ENCODE measurements at places on chromosomes 11 and 22.

DNA sequence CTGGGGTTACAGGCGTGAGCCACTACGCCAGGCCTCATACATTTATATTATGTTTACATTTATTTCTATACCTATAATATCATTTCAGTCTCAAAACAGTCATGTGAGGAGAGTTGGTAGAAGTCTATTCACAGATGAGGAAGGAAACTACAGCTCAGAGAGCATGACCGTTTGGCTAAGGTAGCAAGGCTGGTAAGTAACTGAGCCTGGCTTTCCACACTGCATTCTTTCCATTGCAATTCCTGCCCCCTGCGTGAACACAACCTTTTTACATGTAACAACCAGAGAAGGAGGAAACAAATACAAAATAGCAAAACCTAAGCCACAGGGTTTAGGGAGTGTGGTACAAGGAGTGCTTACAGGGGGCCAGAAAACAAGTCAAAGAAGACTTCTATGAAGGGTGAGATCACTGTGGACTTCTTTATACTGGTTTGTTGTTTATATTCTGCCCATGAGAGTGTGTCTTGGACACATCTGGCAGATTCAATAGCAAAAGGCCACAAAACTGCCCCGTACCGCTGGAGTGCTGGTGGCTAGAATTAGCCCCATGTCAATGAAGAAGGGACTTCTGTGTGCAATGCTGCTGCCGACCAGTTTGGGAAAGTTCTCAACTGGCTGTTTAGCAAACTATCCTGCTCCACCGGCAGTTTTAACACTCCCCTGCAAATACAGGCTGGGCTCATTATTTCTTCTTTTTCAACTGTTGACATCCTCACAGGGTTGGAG, 19.0 kb downstream of the MICAL3 start:
- no peak for DNase-seq

GRCh38 chr11:88704485-88704884, 361.3 kb downstream of the GRM5 start:
- DNase-seq: no peak

DNA sequence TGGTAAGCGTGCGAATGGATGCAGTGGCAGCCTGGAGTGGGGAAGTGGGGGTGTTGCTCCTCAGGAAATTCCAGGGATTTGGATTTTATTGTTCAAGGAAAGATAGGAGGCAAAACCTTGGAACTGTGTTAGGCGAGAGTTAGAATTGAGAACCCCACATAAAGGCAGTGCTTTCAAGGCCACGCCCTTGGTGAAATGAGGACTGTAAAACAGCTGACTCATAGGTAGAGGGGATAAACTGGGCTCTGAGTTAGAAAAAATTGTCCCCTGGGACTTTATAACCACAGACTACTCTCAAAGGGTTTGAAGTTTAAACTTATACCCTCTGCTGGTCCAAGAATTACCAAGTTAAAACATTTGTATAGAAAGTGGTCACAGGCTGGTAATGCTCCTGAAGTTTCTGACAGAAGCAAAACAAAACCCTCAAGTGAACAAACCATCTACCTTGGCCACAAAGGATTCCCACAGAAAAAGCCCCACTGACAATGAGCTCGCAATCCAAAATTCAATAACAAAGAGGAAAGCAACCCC, 250.3 kb upstream of the TBCEL start:
- DNase-seq: no peak

DNA sequence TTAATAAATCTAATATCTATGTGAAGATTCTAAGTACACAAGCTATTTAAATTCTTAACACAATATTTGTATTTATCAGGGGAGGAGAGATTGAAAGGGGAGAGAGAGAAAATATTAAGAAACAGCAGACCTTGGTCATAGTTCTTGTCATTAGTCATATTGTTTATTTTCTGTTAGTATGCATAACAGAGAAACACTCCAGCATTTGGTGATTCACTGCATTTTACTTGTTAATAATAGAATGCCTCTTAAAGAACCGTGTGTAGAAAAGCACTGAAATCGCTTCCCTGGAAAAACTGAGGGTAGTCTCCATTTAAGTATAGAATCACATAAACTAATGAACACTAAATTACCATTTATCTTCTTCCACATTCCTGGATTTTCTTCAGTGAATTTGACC, 122.7 kb upstream of the TRPC6 start:
- no peak for DNase-seq

GRCh38 chr11:14359501-14360031, 583 bp upstream of the RRAS2 start:
- no peak for DNase-seq

- no peak for DNase-seq
Measured at GRCh38 chr11:107856981-107857517, 1.5 kb downstream of the SLC35F2 start.

DNA sequence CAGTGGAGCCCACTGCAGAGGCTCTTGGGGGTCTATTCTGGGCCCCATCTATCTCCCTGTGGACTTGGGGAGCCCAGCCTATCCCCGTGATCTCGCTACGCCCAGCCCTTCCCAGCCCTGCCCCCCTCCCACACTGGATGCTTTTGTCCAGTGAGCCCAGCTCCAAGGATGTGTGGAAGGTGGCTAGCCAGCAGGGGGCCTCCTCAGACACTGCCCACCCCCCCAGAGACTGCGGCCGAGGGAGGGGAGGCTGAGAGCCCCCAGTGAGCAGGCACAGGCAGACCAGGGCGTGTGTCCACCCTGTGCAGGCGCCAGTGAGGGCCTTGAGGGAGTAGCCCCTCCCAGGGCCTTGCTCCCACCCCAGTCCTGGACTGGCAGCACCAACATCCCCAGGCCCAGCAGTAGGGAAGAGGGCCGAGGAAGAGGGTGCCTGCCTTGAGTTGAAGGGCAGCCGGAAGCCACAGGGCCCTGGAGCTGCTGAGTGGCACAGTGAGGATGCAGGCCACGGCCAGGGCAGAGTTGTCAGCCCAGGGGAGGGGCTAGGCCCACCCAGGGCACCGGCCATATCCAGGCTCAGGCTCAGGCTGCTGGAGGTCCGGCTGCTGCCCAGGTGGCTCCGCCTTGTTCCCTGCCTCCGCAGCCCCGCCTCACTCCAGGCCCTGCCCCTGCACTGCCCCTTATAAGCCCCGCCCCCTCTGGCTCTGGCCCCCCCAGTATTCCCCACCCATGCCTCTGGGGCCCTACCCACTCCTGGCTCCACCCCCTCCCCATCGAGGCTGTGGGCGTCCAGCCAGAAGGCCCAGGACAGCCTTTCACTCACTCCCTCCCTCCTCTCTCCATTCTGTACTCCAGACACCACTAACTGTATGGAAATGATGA, 28.0 kb downstream of the MOB2 start:
- DNase-seq: no peak

DNA sequence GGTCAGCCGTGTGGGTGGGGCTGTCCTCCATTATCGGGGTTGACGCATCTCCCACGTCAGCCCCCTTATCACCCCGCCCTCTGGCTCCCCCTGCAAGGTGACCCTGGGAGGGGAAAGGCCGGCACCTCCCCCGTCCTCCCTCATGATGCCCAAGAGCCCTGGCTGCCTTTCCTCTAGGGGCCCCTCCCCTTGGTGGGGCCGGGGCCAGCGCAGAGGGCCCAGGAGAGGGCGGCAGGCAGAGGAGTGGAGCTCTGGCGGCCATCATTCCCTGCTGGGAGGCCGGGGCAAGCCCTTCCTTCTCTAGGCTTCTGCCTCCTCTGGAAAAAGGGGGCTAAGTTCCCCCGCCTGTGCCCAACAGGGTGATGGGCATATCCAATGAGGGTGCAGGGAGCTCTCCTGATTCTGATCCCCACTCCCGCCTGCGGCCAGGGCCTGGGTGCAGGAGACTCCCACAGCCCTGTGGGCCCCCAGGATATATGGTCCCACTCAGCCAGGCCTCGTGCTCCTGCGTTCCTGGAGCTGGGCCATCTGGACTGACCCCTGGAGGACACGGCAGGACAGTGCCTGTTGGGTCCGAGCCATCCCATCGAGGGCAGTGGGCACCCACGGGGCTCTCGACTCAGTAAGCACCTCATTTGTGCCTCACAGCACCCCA, 12.3 kb downstream of the MYRF start:
- no peak for DNase-seq

DNA sequence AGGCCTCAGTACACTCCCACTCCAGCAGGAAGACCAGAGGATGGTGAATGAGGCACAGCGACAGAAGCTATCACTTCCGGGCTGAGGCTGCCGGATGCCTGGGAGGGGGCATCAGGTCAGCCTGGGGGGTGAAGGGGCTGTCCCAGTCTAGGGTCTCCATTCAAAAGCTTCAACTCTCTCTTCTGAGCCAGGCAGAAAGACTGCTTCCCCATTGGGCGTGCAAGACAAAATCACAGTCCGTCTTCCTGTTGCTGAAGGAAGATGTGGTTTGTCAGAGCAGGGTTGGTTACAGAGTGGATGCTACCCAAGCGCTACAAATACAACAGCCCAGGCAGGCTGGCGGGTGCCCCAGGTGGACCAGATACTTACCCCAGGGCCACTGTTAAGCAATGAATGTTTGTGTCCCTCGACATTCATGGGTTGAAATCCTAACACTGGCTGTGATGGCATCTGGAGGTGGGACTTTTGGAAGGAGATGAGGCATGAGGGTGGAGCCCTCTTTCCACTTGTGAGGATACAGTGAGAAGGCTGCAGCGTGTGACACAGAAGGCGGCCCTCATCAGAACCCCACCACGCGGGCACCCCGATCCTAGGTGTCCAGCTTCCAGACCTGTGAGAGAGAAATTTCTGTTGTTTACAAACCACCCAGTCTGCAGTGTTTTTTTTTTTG, 12.0 kb downstream of the UPK3A start:
- DNase-seq: no peak

GRCh38 chr11:88534185-88534584, 196.6 kb upstream of the CTSC start:
- no peak for DNase-seq

- DNase-seq: peak; percentile 39
Measured at GRCh38 chr22:36277482-36278291, 24.8 kb downstream of the APOL1 start.

- DNase-seq: no peak
Measured at GRCh38 chr22:24554313-24555164, at the start of gene GUCD1. GUCD1 (minus strand) TSS chr22:24555138; CDS start chr22:24554991, 147 bp downstream.

Data from activated naive CD8-positive, alpha-beta T cell treated with anti-CD3 and anti-CD28 coated beads, Interleukin-2, amount 50 U/mL, for 16 hours (primary cell).